ENCODE measurements at places on chromosomes 7 and 10. TPM values are rescaled to one million over a fixed set of nuclear protein-coding genes. Genes with fewer than 3 reads are reported as not detected.

Gene TCAF1
- 33.8 TPM for total RNA-seq

Gene GPAM
- 29.7 TPM for total RNA-seq

Gene MMP21
- total RNA-seq: not detected

Gene CD36
- 1,239 TPM for total RNA-seq

Gene TCAF2
- 0.27 TPM for total RNA-seq

Gene WNT2
- not detected for total RNA-seq

Gene LDB1
- total RNA-seq: 56.2 TPM

Gene POLR3A
- 7.3 TPM for total RNA-seq

Gene OR6B1
- total RNA-seq: not detected

Gene MBL2
- total RNA-seq: not detected

Gene FLNC
- 601 TPM for total RNA-seq

Gene FANK1
- total RNA-seq: 0.51 TPM

Gene SLC29A4
- 3.9 TPM for total RNA-seq

Gene EBLN1
- not detected for total RNA-seq

Gene HTR7
- 0.16 TPM for total RNA-seq

Gene PAPOLB
- 0.05 TPM for total RNA-seq

Gene CHAT
- not detected for total RNA-seq

Gene FGFBP3
- 0.22 TPM for total RNA-seq

Gene LMBR1
- 30.7 TPM for total RNA-seq

Gene TSPAN12
- 56.9 TPM for total RNA-seq

Gene MMD2
- not detected for total RNA-seq

Gene CDNF
- 2.3 TPM for total RNA-seq

Gene SLC16A9
- 0.48 TPM for total RNA-seq

Gene PLAU
- total RNA-seq: 7.5 TPM

Gene BEND7
- 18.5 TPM for total RNA-seq

Gene IL6
- total RNA-seq: 1.0 TPM

Gene SH2D4B
- total RNA-seq: not detected

Gene PLAC9
- total RNA-seq: 29.1 TPM

Gene CCDC3
- total RNA-seq: 3.7 TPM

Gene DBNL
- 28.0 TPM for total RNA-seq

Gene BRAT1
- total RNA-seq: 14.7 TPM

Gene LRRC4
- total RNA-seq: 1.9 TPM

Gene LIPJ
- total RNA-seq: not detected

Gene UNCX
- not detected for total RNA-seq

Gene H2BK1
- total RNA-seq: not detected

Gene OR9A2
- 0.22 TPM for total RNA-seq

Gene NEUROG3
- total RNA-seq: not detected

Gene SMO
- total RNA-seq: 5.0 TPM

Gene CUZD1
- 0.11 TPM for total RNA-seq
